ENCODE measurements at places on chromosomes 11 and 22.

DNA sequence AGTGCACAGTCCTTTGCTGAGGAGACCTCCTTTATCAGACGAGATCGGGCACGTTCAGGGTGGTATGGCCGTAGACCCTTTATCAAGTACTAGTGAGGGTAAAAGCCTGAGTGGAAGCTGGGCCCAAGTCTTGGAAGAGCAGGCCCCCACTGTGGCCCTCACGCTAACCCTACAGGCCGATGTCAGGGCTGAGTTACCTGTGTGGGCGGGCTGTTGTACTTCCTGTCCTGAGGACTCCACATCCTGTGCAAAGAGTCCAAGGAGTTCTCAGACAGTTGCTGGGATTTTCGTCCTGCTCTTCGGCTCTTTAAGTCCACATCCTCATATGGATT, 34.9 kb downstream of the RPL27A start:
- DNase-seq = no peak

DNA sequence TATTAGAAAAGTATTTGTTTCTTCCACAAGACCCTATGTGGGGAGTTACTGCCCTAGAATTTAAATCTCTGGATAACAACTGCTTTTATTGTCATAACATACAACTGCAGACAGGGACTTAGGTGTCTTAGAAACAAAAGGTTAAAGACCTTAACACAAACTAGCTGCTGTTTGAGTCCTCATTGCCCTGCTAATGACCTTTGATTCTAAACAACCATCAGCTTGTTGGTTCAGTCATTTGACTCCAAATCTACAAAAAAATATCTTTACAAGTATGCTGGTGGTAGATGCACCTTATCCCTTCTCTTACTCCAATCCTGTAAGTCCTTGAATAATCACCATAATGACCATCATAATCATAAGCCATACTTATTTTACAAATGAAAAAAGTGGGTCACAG, 377.4 kb upstream of the PITPNB start:
- no peak for DNase-seq

DNA sequence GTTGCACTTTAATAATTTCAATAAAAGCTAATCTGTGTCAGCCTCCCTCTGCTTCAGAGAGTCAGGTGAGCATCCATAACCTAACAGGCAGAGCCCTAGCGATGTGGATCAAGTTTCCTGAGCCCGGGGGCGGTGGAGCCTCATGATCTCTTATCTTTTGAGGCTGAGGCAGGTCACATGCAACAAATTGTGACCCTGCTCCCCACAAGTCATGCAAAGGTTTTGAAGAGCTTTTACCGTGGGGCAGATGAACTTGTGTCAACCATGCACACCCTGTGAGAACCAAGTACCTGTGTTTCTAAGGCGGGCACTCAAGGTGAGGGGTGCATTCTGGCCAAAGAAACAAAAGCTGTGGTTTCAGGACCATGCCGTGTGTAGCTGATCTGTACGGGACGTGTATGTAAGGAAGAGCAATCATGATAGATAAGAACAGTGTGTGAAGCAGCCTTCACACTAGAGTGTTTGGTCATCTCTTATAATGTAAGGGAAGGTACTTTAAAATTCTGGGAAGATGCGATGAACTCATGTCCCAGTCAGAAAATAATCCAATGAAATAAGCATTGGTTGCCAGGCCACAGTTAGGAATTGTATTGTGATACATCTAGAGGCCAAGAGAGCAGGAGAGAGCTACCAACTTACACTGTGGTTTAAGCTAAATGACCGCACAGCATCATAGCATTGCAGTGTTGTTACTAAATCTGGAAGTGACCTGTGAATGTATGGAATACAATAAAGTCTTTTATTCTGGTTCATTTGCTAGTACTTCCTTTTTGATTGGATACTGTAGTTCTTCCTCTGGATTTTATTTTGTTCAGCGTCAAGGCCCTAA, 49.8 kb downstream of the DKK3 start:
- DNase-seq = no peak

GRCh38 chr11:69136471-69136870, 19.3 kb upstream of the SMIM38 start:
- no peak for DNase-seq

DNA sequence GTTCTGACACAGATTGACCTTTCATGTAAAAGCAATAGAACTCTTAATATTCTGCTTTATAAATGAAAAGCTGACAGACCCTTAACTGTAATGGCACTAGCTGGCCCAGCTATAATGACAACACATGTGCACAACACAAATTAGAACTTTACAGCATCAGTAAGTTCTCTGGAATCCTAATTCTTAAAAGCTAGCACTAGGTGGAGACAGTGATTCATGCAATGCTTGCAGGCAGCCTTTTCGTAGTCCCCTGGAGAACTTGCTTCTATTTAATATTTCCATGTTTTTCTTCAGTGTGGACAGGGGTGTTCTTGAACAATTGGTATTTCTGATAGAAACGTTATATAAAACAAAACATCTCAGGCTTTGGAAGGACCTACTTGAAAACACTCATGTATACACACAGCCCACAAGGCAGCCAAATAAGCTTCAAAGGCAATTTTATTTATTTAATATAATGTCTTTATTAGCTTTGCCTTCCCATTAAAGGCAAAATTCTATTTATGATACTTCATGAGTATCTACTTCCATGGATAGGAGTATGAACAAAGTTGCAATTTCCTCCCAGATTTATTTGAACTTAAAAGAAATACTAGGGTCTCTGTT, 374.3 kb upstream of the MPPED2 start:
- DNase-seq = no peak

GRCh38 chr11:112297248-112297866, 36.7 kb upstream of the PLET1 start:
- DNase-seq = no peak

DNA sequence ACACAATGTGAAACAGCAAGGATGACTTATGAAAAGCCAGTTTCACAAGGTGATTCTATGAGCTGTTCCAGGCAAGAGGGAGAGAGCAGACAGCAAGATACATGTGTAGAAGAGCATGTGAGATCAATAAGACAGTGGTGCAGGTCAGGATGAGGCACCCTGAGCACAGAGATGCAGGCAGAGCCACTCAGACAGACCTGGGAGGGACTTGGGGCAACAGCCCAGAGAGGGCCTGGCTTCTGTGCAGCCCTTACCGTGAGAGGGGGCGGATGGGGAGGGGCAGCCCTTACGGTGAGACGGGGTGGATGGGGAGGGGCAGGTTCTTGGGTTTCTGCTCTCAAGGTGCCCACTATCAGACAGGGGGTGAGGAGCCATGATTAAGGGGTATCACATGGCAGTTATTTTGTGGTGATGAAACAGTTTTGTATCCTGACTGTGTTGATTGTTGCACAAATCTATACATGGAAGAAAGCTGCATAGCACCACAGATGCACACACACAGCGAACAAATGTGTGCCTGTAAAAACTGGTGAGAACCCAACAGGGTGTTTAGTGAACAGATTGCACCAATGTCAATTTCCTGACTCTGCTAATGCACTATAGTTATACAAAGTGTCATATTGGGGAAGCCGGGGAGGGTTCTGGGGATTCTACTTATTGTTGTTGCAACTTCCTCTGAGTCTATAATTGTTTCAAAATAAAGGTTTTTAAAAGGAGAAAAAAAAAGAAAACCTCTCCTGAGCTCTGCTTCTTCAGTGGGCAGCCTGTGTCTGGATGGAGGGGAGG, 5.2 kb upstream of the C22orf42 start:
- DNase-seq = no peak

DNA sequence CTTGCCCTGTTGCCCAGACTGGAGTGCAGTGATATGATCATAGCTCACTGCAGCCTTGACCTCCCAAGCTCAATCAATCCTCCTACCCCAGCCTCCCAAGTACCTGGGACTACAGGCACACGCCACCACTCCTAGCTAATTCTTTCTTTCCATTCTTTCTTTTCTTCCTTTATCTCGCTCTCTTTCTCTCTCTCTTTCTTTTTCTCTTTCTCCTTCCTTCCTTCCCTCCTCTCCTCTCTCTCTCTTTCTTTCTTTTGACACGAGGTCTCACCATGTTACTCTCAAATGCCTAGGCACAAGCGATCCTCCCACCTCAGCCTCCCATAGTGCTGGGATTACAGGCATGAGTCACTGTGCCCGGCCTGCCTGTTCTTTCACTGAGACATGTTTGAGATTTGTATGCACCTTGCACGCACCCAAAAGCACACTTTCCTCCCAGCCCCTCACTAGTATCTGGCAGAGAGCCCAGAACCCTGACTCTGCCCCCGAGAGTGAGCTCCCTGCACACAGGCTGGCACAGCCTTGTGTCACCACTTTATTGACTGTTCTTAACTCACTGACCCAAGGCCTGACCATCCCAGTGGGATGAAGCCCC, 56.8 kb downstream of the CD6 start:
- DNase-seq = no peak

DNA sequence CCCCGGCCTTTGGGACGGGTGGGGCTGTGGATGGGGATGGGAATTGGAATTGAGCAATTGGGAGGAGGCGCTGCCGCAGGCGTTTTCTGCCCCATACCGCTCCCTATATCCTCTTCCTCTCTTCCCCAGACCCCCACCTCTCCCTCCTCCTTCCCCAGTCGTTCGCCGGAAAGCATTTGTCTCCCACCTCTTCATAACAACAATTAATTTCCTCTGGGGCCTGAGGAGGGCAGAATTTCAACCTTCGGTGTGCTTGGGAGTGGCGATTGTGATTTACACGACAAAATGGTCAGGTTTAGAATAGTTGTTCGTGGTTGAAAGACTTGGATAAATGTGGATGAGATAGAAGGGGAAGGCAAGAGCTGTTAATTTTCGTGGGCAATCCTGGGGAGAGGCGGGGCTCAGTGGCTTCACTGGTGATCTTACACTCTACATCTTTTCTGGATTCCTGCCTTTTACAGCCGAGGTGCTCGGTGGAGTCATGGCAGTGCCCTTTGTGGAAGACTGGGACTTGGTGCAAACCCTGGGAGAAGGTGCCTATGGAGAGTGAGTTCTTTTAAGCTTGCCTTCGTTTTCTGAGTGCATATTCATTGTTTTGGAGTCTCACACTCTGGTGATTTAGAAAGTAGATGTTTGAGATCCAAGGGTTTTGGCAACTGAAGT, 1.5 kb downstream of the CHEK1 start:
- peak; percentile 16 for DNase-seq

- DNase-seq = no peak
Measured at GRCh38 chr11:33542921-33543320, 157.7 kb downstream of the C11orf91 start.

DNA sequence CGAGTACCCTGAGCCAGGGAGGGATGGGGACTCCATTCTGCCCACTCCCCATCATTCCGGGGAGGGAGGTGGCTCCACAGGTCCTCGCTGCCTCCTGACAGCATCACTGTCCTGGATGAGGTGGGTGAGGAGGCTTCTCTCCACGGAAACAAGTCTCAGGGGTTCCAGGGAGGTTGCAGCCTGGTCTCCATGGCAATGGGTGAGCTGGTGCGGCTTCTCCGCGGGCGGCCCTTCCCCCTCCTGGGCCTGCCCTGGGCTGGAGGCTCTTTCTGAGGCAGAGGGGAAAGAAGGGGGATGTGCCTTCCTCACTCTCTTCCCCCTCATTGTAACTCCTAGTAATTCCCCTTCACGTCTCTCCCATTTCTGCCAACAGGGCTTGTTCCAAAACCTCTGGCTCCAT, 37.1 kb upstream of the PARVG start:
- no peak for DNase-seq

GRCh38 chr22:17352798-17353197, 16.5 kb upstream of the CECR2 start:
- DNase-seq = no peak

DNA sequence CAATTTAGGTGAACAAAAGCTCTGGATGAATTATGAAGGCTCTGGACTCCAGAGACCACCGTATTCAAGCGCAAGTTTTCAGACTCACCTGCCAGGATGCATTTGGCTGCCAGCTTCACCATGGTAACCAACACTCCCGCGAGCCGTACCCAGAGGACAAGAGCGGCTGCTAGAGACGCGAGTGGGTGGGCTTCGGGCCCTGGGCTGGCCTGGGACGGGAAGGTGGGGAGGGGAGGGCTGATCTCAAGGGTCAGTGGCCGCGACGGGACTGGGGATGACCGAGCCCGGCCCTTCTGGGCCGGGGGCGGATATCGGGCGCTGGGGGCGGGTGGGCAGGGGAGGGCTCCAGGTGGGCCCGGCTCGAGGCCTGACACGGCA, 344 bp downstream of the IFT27 start:
- DNase-seq = no peak

GRCh38 chr11:60625262-60625661, 74.2 kb upstream of the MS4A8 start:
- DNase-seq = peak; percentile 5

DNA sequence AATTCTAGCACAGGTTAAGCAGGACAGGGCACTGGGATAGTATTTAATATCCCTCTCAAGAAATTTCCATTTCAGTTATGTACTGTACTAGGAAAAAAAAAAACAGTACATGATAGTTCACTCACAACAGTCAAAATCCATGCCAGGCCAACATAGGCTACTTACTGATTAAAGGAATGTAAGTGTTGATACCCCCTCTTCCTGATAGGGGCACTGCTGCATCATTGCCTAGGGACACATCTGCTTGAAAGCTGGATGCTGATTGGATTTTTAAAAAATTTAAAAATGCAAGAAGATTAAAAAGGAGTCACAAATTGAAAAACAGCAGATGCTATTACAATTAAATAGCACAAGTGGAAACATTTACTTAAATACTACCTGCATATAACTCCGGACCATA, 43.4 kb downstream of the APOL5 start:
- DNase-seq = no peak

- no peak for DNase-seq
Measured at GRCh38 chr11:1505480-1505879, 18.9 kb upstream of the MOB2 start.

DNA sequence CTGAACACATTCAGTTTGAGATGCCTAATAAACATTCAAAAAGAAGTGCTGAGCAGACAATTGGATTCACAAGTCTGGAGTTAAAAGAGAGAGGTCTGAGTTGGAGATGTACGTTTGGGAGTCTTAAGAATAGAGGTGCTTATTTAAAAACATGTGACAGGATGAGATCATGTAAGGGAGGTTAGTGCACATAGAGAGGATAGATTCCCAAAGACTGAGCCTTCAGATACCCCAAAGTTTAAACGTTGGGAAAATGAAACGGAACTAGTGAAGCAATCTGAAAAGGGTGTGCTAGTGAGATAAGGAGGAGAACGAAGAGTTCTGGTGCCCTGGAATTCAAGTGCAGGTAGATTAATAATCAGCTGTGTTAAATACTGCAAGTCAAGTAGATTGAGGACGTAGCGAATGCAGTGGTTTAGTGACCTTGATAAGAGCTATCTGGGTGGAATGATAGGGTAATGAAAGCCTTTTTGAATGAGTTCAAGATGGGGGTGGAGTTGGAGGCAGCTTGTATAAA, 63.7 kb downstream of the HIPK3 start:
- DNase-seq = no peak
